ENCODE measurements at places on chromosomes 12 and 14.

- no peak for DNase-seq
Observed at GRCh38 chr12:66744461-66744860, 65.6 kb upstream of the GRIP1 start.

- no peak for DNase-seq
Observed at GRCh38 chr14:72856530-72857266, 37.2 kb downstream of the DPF3 start.

- no peak for DNase-seq
Observed at GRCh38 chr12:116607039-116607438, 47.9 kb downstream of the MAP1LC3B2 start.

DNA sequence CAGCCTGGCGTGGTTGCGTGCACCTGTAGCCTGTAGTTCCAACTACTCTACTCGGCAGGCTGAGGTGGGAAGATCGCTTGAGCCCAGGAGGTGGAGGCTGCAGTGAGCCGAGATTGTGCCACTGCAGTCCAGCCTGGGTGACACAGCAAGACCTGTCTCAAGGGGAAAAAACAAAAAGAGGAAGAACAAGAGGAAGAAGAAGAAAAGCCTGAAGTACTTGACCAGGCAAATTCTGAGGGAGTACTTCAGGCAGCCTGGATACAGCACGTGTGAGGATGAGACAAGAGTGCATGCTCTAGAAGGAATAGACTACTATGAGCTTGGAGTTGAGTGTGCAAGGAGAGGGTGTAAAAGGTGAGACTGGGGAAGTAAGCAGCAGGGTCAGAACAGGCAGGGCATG is 1.8 kb downstream of the GDF3 start:
- DNase-seq, result no peak

GRCh38 chr12:131897875-131898274 is 3.5 kb downstream of the ULK1 start:
- no peak for DNase-seq

DNA sequence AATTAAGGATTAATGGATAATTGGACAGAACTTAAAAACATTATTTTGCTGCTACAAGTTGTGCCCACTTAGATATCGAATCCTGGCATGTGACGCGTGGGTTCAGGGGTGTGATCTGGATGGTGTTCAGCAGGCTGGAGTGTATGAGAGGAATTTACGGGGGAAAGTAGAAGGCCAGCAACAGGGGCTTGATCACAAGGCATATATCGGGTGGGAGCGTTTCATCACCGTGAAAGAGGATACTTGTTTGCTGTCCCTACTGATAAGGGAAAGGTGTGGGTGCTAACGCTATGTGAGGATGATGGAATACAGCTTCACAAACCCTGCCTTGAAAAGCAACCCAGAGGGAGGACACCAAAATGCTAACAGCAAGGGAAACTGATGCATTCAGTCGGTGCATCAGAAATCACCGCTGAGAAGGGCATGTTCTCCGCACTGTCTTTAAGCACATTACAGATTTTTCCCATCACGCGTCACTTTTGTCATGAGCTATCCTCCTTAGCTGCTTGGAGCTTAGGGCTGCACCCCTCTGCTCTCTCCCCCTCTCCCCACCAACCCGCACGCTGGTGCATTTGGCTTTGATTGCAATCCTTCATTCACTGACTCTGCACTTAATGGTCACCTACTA is 13.4 kb downstream of the HHIPL1 start:
- no peak for DNase-seq

DNA sequence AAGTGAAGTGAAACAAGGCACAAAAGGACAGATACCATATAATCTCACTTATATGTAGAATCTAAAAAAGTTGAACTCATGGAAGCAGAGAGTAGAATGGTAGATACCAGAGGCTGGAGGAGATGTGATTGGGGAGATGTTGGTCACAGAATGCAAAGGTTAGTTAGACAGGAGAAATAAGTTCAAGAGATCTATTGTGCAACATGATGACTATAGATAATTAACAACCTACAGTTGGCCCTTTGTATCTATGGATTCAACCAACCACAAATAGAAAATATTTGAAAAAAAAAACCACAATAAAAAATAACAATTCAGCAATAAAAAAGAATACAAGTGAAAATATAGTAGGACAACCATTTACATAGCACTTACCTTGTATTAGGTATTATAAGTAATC is 19.3 kb downstream of the CRADD start:
- no peak for DNase-seq

- no peak for DNase-seq
Observed at GRCh38 chr12:21438643-21439042, 1.2 kb downstream of the PYROXD1 start.

GRCh38 chr12:66693901-66694513 is 15.1 kb upstream of the GRIP1 start:
- peak; percentile 55 for DNase-seq

DNA sequence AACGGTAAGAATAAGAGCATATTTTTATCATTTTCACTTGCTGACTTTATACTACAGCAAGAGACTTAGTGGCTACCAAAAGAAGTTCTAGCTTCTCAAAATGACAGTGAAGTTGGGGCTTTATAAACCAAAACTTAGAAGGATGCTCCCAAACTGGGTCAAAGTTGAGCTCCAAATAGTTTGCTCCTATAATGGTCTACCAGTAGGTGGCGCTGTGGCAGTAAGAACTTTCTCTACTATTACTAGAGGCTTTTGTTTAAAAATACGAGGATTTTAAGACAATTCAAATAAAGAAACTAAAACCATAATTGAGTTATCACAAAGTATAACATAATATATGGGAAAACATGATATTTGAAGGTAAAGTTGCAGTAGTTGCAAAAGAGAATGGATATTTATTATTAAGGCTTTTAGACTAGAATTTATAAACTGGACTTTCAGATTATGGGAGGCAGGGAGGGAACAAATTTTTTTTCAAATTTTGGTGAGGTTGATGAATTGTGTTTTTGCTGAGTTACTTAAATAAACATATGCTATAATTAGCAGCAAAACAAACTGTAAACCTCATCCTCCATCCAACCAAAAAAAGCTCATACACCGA is 75.0 kb downstream of the TGFB3 start:
- peak; percentile 63 for DNase-seq

GRCh38 chr12:107449891-107450290 is 235.7 kb upstream of the PWP1 start:
- DNase-seq, result no peak

GRCh38 chr12:111775205-111776193 is 8.8 kb downstream of the ALDH2 start:
- no peak for DNase-seq

- DNase-seq, result no peak
Observed at GRCh38 chr12:2529807-2530206, 265.0 kb upstream of the FKBP4 start.

DNA sequence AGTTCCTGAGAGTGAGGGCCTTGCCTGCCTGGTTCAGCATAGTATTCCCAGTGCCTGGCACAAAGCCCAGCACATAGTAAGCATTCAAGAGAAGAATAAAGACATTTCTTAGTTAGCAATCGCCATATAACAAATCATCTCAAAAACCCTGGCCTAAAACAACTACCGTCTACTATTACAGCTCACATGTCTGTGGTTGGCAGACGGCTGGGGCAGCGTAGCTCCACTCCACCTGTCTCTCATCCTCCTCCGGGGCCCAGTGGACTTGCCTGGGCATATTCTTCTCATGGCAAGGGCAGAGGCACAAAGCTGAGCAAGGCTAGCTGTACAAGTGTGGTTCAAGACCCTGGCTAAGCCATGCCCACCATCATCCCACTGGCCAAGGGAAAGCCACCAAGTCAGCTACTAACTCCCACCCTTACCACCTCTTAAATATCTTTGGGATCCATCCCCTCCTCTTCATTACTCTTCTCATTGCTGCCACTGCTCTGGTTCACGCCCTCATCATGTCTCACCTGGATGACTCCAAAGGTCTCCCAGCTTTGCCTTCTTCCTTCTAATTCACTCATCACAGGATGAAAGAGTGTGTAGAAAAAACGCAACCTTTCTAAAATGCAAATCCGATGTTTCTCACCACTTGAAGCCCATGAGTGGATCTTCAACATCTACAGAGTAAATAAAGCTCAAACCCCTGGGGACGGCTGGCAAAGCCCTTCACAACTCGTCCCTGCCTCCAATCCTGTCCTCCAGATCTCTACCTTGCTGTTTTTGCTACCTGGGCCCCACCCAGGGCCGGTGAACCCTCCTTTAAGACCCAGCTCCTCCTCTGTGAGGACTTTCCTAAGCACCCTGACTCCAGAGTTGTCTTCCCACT is 10.4 kb downstream of the TMEM229B start:
- DNase-seq, result peak; percentile 66

GRCh38 chr14:101600336-101600890 is 39.1 kb downstream of the DIO3 start:
- DNase-seq, result no peak

DNA sequence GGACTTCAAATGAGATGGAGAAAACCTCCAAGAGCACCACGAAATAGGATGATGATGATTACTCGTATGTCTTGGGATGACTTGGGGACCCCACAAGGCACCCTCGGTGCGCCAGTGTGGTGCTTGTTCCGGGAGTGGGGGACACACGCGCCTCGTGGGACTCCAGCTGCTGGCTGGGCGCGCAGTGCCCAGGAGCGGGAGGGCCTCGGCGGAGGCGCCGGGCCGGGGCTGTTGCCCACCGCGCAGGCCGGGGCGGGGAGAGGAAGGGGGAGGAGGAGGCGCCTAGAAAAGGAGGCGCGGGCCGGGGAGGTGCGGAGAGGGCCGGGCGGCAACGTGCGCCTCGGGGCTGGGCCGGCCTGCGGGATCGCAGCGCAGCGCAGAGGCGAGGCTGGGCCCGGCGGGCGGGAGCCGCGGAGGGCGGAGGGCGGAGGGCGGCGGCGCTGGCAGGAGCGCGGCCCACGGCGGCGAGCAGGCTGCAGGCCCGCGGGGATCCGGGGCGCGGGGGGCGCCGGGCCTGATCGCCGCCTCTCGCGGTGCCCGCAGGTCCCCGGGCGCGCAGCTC is at the start of gene RFLNA:
Gene RFLNA, plus strand, starts transcription at position 314 of the 562 bp plus-strand sequence. CDS start 337 bp downstream, outside the sequence.
- no peak for DNase-seq

DNA sequence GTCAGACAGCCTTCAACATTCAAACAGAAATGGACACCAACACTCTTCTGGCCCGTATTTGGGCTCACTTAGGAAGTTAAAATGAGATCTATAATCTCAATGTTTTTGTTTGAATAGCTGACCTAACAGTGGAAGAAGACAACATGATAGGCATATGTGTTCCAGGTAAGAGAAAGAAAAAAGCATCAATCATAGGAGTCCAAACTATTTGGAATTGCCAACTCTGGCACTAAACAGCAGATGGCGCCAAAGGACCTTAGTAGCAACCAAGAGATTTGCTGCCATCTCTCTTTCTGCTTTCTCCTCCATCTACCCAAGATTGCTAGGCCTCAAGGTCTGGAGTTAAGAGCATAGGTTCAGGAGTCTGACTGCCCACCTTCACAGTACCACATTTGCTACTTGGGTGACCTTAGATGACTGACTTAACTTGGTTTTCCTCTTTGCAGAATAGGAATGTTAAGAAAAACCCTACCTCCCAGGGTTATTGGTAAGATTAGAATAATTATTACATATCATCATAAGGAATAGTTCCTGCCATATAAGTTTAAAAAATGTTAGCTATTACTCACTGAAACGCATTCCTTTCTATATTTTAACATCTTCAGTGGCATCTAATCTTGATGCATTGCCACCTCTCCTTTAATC is 30.2 kb downstream of the PEX5 start:
- peak; percentile 100 for DNase-seq

- DNase-seq, result no peak
Observed at GRCh38 chr12:40444174-40444573, 219.4 kb downstream of the LRRK2 start.

DNA sequence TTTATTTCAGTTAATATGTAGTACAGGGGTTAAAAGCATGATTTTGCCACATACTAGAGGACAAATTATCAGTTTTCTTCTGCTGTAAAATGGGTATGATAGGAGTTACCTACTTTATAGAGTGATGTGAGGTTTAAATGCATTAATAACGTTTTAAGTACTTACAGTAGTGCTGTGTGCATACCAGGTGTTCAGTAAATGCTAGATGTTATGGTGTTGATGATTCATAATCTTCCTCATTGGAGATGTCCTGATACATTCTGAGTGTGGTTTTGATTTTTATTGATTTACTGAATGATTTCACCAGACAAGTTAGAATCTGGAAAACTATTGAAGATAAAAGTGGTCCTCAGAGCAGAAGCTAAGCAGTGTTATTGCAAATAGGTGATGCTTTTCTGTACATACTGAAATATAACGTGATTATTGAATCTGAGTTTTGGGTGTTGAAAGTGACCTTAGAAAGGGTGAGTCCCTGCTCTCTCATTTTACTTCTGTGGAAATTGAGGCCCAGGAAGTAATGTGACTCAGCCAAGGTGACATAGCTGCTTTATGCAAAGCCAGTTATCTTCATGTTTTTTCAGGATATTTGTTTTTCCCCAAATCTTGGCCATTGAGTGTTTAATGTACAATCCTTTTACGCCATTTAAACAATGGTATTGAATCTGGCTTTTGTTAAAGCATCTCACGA is 54.7 kb downstream of the VRK1 start:
- no peak for DNase-seq

GRCh38 chr14:38481952-38482678 is 226.2 kb upstream of the CLEC14A start:
- DNase-seq, result no peak

DNA sequence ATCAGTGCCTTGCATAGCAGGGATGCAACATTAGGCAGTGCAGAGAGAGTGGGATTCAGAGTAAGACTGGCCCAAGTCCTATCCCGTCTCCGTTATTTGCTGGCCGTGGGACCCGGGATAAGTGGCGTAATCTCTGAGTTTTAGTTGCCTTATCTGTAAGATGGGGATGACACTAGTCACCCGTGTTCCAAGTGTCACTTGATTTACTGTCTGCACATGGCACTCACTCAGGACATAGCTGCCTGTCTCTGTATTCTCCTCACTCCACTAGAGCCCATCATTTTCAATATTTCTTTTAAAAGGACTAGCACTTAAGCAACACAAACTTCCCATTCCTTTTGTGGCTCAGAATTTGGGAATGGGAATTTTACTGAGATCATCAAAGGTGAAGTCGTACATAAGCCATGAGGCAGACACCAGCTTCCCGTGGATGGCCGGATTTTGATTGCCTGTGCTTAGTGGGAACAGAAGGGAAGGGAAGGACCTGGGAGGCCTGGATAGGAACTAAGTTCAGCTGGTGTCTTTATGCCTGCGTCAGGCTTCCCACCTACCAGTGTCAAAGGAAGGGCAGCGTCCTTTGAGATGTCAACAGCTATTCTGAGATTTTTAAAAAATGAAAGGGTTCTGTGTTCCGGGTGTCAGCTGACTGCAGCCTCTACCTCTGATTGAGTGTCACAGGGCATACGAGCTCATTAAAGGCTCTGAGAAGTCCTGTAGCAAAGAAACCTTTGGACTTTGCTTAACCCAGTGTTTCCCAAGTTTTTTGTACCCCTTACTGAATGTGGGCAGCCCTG is 361.4 kb downstream of the CACNA1C start:
- no peak for DNase-seq

GRCh38 chr12:83008703-83009102 is 322.0 kb downstream of the TMTC2 start:
- DNase-seq, result no peak
